ENCODE measurements at places on chromosomes 6 and 20. TPM values are rescaled to one million over a fixed set of nuclear protein-coding genes. Genes with fewer than 3 reads are reported as not detected.
A peak's percentile ranks its signal among the peaks of the same experiment; 100 is the strongest.

- no peaks in the 10 kb centered on the region for H3K27me3 ChIP-seq
- no peak overlapping the region for H3K27ac ChIP-seq
- no peaks in the 10 kb centered on the region for H3K36me3 ChIP-seq
- H3K4me1 ChIP-seq = peaks cover 29% of the 10 kb centered on the region
- no peak for DNase-seq
Measured at GRCh38 chr6:166587631-166588413, 1.3 kb upstream of the RAMACL start.

GRCh38 chr20:21433329-21433890, 36.1 kb upstream of the NKX2-4 start:
- H3K27me3 ChIP-seq = peaks cover 54% of the 10 kb centered on the region
- no peaks in the 10 kb centered on the region for H3K36me3 ChIP-seq
- DNase-seq = no peak
- no peak overlapping the region for H3K4me3 ChIP-seq

- peaks cover 19% of the 10 kb centered on the region for H3K27me3 ChIP-seq
- H3K36me3 ChIP-seq = no peaks in the 10 kb centered on the region
- H3K4me3 ChIP-seq = no peak overlapping the region
- no peaks in the 10 kb centered on the region for H3K4me1 ChIP-seq
Measured at GRCh38 chr6:160765412-160765811, 63.4 kb downstream of the PLG start.

- no peak overlapping the region for H3K27ac ChIP-seq
- peaks cover 2% of the 10 kb centered on the region for H3K36me3 ChIP-seq
- H3K4me1 ChIP-seq = peaks cover 12% of the 10 kb centered on the region
- no peak for DNase-seq
- H3K4me3 ChIP-seq = no peak overlapping the region
Measured at GRCh38 chr6:169650241-169650958, 51.4 kb downstream of the WDR27 start.

GRCh38 chr6:88612631-88613030, 350.8 kb downstream of the RNGTT start:
- DNase-seq = no peak
- no peaks in the 10 kb centered on the region for H3K27me3 ChIP-seq
- no peak overlapping the region for H3K4me3 ChIP-seq
- peaks cover 3% of the 10 kb centered on the region for H3K36me3 ChIP-seq
- no peaks in the 10 kb centered on the region for H3K4me1 ChIP-seq

- H3K27ac ChIP-seq = no peak overlapping the region
- peaks cover 30% of the 10 kb centered on the region for H3K4me1 ChIP-seq
- H3K36me3 ChIP-seq = no peaks in the 10 kb centered on the region
- DNase-seq = no peak
- H3K4me3 ChIP-seq = no peak overlapping the region
Measured at GRCh38 chr6:155444120-155444917, 11.3 kb downstream of the NOX3 start.

The FOXA2 gene
- not detected for total RNA-seq

The PAK5 gene
- total RNA-seq = not detected

The GMPR gene
- total RNA-seq = not detected

GRCh38 chr20:63036291-63036690, 29.5 kb upstream of the BHLHE23 start:
- DNase-seq = no peak
- H3K4me1 ChIP-seq = peaks cover 10% of the 10 kb centered on the region
- H3K4me3 ChIP-seq = no peak overlapping the region
- no peaks in the 10 kb centered on the region for H3K36me3 ChIP-seq
- peaks cover 24% of the 10 kb centered on the region for H3K27me3 ChIP-seq

GRCh38 chr6:133191323-133191722, 49.8 kb upstream of the EYA4 start:
- no peaks in the 10 kb centered on the region for H3K4me1 ChIP-seq
- H3K36me3 ChIP-seq = no peaks in the 10 kb centered on the region
- peaks cover 11% of the 10 kb centered on the region for H3K27me3 ChIP-seq
- no peak overlapping the region for H3K27ac ChIP-seq

The CAP2 gene
- total RNA-seq = not detected

The DNAH8 gene
- 0.41 TPM for total RNA-seq

GRCh38 chr6:90362318-90362717, 65.7 kb upstream of the BACH2 start:
- peaks cover 10% of the 10 kb centered on the region for H3K4me1 ChIP-seq
- H3K4me3 ChIP-seq = no peak overlapping the region
- H3K27ac ChIP-seq = no peak overlapping the region
- no peak for DNase-seq
- no peaks in the 10 kb centered on the region for H3K27me3 ChIP-seq

GRCh38 chr6:33692760-33693158, 18.7 kb downstream of the UQCC2 start:
- peak; percentile 82 for DNase-seq
- H3K4me1 ChIP-seq = peaks cover 63% of the 10 kb centered on the region
- H3K27ac ChIP-seq = peak overlapping the region; percentile 94

- no peak overlapping the region for H3K27ac ChIP-seq
- peaks cover 6% of the 10 kb centered on the region for H3K27me3 ChIP-seq
- H3K4me3 ChIP-seq = no peak overlapping the region
- DNase-seq = no peak
Measured at GRCh38 chr6:144955859-144956258, 670.7 kb downstream of the UTRN start.

DNA sequence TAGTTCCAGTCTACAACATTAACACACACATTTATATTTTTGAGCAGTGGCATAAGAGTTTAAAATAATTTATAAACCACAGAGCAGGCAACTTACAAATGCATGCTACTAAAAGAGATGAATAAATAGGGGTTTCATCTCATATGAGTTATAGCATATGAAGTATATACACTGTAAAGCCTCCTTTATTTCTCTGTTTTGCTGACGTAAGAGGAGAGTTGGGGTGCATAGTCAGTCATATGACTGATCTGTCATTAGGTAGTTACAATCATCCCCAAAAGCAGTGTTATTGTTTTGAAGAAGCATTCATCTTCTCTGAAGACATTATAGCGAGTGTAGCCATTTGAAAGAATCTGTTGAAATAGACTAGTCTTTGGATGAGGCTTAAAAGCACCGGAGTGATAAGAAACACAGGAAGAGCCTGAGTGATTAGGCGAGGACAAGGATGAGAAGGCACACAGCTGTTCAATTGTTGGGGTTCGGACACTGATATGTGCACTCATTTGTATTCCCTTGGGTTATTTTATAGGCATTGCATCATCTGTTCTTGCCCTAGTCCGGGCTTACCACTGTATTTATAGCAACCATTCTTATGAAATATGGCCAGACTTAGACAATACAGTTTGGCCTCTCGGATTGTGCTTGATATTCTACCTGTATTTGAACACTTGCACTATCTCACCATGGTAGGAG, 325.7 kb downstream of the SAMD5 start:
- H3K4me1 ChIP-seq = no peaks in the 10 kb centered on the region
- H3K36me3 ChIP-seq = no peaks in the 10 kb centered on the region
- no peaks in the 10 kb centered on the region for H3K27me3 ChIP-seq
- H3K27ac ChIP-seq = no peak overlapping the region
- H3K4me3 ChIP-seq = no peak overlapping the region
- DNase-seq = no peak

GRCh38 chr20:22402550-22402949, 181.8 kb downstream of the FOXA2 start:
- peaks cover 1% of the 10 kb centered on the region for H3K36me3 ChIP-seq
- DNase-seq = no peak
- H3K4me1 ChIP-seq = peaks cover 21% of the 10 kb centered on the region
- peaks cover 14% of the 10 kb centered on the region for H3K27me3 ChIP-seq

GRCh38 chr6:129575378-129576118, 134.4 kb downstream of the ARHGAP18 start:
- no peak overlapping the region for H3K27ac ChIP-seq
- peaks cover 7% of the 10 kb centered on the region for H3K36me3 ChIP-seq
- H3K27me3 ChIP-seq = no peaks in the 10 kb centered on the region
- peaks cover 9% of the 10 kb centered on the region for H3K4me1 ChIP-seq
- no peak overlapping the region for H3K4me3 ChIP-seq
- DNase-seq = no peak

DNA sequence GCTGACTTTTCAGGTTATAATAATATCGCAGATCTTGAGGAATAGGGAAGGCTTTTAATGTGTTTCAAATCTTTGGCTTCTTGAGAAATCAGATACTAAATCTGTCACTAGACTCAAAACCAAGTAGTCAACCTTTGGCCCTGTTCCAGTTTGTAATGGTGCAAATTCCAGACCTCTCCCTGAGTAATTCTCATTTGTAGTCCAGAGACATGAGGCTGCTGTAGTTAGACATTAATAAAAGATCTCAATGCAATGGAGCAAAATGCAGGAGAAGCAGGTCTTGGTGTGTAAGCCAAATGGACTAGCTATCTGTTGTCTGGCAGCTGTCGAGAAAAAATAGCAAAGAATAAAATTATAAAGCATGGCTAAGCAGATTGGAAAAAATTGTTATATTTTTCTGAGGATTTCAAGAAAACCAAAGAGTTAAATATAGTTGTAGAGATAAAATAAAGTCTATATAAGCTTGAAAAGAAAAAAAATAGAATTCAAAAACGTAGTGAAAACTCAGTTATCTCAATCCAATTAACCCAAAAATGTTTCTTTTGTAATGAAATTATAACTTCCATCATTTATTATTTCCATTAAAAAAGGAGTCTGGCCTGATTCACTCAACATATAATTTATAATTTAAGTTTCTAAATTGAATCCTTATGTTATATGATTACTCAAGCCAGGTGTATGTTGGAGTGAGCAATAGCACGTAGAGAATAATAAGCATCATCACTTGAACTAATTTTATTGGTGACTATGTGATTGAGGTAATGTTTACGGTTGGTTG, 161.5 kb upstream of the ADGRB3 start:
- no peaks in the 10 kb centered on the region for H3K4me1 ChIP-seq
- no peaks in the 10 kb centered on the region for H3K36me3 ChIP-seq
- no peak overlapping the region for H3K4me3 ChIP-seq
- H3K27ac ChIP-seq = no peak overlapping the region
- no peak for DNase-seq

The SLC26A8 gene
- total RNA-seq = not detected

The UBE2V1 gene
- total RNA-seq = 150 TPM

- H3K4me1 ChIP-seq = peaks cover 23% of the 10 kb centered on the region
- H3K27ac ChIP-seq = peak overlapping the region; percentile 92
- no peaks in the 10 kb centered on the region for H3K36me3 ChIP-seq
- H3K4me3 ChIP-seq = peak overlapping the region; percentile 40
- DNase-seq = peak; percentile 59
Measured at GRCh38 chr6:79671600-79672266, 40.6 kb downstream of the SH3BGRL2 start.

The COL9A3 gene
- 0.31 TPM for total RNA-seq

DNA sequence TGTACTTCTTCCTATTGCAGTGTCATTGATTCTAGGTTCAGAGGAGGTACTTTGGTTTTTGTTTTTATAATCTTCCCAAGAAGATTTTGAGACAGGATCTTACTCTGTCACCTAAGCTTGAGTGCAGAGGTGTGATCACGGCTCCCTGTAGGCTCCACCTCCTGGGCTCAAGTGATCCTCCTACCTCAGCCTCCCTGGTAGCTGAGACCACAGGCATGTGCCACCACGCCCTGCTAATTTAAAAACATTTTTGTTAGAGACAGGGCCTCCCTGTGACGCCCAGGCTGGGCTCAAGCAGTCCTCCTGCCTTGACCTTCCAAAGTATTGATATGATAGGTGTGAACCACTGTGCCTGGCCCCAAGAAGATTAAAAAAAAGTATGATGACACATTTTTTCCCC, 3.4 kb upstream of the SLC17A5 start:
- H3K27me3 ChIP-seq = no peaks in the 10 kb centered on the region
- H3K36me3 ChIP-seq = no peaks in the 10 kb centered on the region
- H3K27ac ChIP-seq = no peak overlapping the region
- no peak overlapping the region for H3K4me3 ChIP-seq

GRCh38 chr6:11381801-11382513, 149.5 kb upstream of the NEDD9 start:
- no peaks in the 10 kb centered on the region for H3K27me3 ChIP-seq
- H3K4me1 ChIP-seq = peaks cover 56% of the 10 kb centered on the region
- H3K4me3 ChIP-seq = peak overlapping the region; percentile 98
- peak; percentile 67 for DNase-seq

GRCh38 chr6:116812051-116812650, 16.7 kb downstream of the GPRC6A start:
- H3K27ac ChIP-seq = no peak overlapping the region
- no peaks in the 10 kb centered on the region for H3K4me1 ChIP-seq
- no peaks in the 10 kb centered on the region for H3K36me3 ChIP-seq
- H3K4me3 ChIP-seq = no peak overlapping the region

DNA sequence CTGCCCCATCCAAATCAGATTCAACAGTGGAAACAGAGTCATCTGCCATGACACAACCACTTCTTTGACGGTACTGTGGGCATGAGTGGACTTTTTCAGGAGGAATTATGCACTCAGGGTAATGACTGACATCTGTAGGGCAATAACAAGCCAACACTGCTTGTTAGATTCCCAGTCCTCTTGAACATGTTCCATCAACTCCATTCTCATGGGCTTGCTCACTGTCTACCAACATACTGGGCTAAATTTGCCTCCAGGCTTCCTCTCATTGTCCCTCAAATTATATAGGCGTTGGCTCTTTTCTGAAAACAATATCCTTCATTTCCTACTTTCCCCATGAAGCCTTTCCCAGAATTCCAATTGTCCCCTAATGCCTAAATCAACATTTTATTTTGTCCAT, 43.1 kb downstream of the ANKEF1 start:
- peaks cover 13% of the 10 kb centered on the region for H3K27me3 ChIP-seq
- no peaks in the 10 kb centered on the region for H3K36me3 ChIP-seq
- no peaks in the 10 kb centered on the region for H3K4me1 ChIP-seq
- no peak overlapping the region for H3K4me3 ChIP-seq

GRCh38 chr6:29112135-29112534, 4.3 kb downstream of the OR2J3 start:
- H3K27ac ChIP-seq = no peak overlapping the region
- H3K36me3 ChIP-seq = no peaks in the 10 kb centered on the region
- H3K4me1 ChIP-seq = no peaks in the 10 kb centered on the region
- DNase-seq = no peak
- peaks cover 34% of the 10 kb centered on the region for H3K27me3 ChIP-seq
- H3K4me3 ChIP-seq = no peak overlapping the region

The RNF114 gene
- total RNA-seq = 99.2 TPM

The TTK gene
- total RNA-seq = 37.9 TPM

The GSTA1 gene
- not detected for total RNA-seq

DNA sequence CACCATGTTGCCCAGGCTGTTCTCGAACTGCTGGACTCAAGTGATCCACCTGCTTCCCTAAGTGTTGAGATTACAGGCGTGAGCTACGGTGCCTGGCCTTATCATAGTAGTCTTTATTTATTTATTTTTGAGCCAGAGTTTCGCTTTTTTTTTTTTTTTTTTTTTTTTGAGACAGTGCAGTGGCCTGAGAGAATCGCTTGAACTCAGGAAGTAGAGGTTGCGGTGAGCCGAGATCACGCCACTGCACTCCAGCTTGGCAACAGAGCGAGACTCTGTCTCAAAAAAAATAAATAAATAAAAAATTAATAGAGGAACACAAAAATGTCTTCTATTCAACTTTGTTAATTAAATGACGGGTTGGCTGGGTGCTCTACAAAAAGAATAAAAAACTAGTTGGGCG, 12.9 kb downstream of the MAPRE1 start:
- DNase-seq = peak; percentile 22
- no peaks in the 10 kb centered on the region for H3K27me3 ChIP-seq
- peaks cover 33% of the 10 kb centered on the region for H3K36me3 ChIP-seq
- peak overlapping the region; percentile 92 for H3K27ac ChIP-seq
- H3K4me1 ChIP-seq = peaks cover 70% of the 10 kb centered on the region

The CST5 gene
- not detected for total RNA-seq

GRCh38 chr6:71983131-71983530, 96.8 kb downstream of the RIMS1 start:
- no peaks in the 10 kb centered on the region for H3K27me3 ChIP-seq
- H3K4me1 ChIP-seq = no peaks in the 10 kb centered on the region
- no peak overlapping the region for H3K27ac ChIP-seq
- no peak overlapping the region for H3K4me3 ChIP-seq
- H3K36me3 ChIP-seq = no peaks in the 10 kb centered on the region
